ENCODE measurements at places on chromosomes 7 and 10.
A peak's percentile ranks its signal among the peaks of the same experiment; 100 is the strongest.

GRCh38 chr7:144821067-144821466, 14.8 kb downstream of the TPK1 start:
- DNase-seq: no peak

- DNase-seq: no peak
Measured at GRCh38 chr7:84274029-84274638, 79.5 kb upstream of the SEMA3A start.

DNA sequence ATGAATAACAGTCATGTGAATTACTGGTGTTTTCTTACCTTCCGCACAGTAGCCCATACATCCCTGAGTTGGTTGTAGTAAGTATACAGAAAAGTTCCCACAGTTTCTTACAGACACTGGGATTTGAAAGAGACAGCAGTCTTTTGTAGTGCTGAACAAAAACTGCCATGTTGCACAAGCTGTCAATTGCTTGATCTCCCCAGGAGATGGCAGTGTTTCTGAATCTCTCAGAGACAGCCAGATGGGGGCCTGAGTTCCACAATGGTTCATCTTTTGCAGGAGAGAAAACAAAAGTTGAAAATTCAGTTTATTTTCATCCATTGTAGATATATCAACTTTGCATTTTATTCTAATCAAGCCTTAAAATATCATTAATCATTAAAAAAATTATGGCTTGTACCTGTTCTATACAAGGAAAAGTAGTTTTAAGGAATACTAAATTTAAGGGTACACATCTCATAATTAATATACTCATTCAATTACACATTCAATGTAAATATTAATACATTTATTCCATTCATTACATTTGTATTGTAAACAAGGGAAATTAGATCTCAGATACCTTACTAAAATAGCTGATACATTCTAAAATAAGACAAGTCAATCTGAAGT, 14.5 kb downstream of the VWDE start:
- DNase-seq: no peak

GRCh38 chr10:91557651-91558111, 75.2 kb downstream of the PPP1R3C start:
- DNase-seq: no peak

- peak; percentile 93 for DNase-seq
Measured at GRCh38 chr10:119305860-119306513, 98.6 kb downstream of the GRK5 start.

GRCh38 chr7:17554341-17555015, 256.0 kb downstream of the AHR start:
- DNase-seq: no peak

DNA sequence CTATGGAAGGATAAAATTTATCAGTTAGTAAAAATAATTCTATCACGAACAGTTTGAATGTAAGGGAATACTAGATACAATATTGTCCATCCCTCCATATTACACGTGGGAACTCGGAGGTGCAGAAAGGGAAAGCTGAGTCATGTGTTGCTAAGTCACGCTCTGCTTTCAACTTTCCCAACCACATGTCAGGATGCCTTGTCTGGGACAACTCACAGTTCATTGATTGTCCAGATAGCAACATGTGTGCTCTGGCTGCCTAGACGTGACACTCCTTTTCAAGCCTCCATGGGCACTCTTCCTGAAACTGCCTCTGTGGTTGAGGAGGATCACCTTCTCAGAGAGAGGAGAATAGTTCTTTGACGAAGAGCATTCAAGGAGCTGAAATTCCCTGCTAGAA, 808.1 kb downstream of the GRID1 start:
- no peak for DNase-seq

DNA sequence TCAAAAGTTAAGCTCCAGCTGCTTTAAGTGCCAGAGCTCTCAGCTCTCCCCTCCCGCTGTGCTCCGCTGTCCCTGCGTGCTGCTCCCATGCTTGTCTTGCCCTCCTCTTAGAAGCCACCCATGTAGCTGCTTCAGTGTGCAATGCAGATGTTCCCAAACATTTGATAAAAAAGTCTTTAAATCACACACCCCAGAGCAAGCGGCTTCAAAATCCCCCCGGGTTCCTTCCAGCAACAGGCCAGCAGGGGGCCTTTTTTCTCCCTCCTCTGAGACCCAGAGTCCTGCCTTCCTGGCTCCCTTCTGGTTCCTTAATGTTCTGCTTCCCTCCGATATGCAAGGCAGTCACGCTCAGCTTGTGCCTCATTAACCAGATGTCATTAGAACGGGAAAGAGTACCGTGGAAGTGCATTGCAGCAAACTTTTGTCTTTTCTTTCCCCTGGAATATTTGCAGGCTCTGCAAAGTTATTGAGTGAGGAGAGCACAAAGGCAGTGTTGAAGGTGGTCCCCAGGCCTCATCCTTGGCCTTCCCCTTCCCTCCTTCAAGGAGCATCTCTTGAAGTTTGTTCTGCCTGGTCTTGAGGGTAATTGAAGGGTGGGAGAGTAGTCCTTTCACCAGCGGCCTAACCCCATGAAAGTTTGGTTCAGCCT, 25.5 kb downstream of the LDB3 start:
- DNase-seq: no peak

- no peak for DNase-seq
Measured at GRCh38 chr10:30738416-30738815, 108.9 kb upstream of the LYZL2 start.

DNA sequence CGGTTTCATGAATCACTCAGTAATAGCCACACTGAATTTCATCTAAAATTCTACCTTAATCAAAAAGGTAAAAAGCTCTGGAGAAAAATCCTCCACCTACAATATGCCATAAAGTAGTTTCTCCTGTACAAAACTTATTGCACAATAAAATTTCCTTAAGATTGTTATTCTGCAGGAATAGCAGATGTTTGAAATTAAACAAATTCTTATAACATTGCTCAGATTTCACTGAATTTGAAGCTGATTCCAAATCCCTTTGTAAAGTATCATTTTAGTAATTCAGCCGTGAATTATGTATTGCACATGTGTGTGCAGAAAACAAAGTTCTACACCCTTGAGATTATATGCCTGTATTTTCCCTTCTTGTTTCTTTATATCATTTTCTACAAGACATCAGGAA, 123.8 kb downstream of the AMPH start:
- DNase-seq: no peak

- DNase-seq: no peak
Measured at GRCh38 chr10:35493196-35494118, 111.7 kb upstream of the GJD4 start.

GRCh38 chr7:149845257-149845980, 7.2 kb downstream of the ZNF862 start:
- DNase-seq: no peak

DNA sequence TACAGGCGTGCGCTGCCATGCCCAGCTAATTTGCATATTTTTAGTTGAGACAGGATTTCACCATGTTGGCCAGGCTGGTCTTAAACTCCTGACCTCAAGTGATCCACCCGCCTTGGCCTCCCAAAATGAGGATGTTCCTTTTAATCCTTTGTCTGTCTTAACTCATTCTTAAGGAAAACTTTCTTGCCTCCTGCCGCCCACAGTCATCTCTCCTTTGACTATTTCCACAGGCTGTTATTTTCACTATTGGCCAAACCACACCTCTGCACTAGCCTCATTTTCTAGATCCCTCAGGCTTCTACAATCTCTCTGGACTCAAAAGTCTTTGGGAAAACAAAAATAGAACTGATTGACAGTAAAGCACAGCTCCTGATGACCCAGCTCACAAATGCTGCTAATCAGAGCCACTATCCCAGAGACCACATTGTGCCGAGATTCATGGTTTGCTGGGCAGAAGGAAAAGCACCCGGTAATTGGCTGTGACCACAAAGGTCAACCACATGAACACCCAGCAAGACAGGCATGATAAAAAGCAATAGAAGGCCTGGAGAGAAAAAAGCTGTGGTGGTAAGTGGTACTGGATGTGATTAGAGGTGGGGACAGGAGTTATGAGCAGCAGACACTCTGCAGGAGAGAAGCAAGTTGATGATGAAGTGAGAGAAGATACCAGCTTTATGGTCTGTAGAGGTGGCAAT, 44.1 kb upstream of the ZNRF2 start:
- no peak for DNase-seq

DNA sequence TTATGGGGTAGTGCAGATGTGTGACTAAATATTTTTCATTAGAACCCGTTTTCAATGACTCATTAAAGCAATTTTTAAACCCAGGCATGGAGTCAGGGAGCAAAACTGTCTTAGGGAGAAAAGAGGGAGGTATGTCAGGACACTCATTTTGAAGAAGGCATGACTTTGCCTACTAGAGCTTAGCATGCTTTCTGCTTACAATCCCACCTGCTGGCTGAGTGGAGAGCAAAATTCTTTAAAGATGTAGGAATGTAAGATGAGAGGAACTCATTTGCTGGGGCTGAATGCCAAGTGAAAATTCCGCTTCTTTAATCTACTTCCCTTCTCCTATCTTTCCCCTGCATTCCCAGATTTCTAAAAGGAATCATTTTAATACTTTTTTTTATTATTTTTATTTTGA, 232.6 kb downstream of the GALNT17 start:
- no peak for DNase-seq

GRCh38 chr7:2237109-2237602, 4.4 kb upstream of the MAD1L1 start:
- no peak for DNase-seq

GRCh38 chr10:22544325-22545068, 169.9 kb downstream of the PIP4K2A start:
- DNase-seq: no peak

DNA sequence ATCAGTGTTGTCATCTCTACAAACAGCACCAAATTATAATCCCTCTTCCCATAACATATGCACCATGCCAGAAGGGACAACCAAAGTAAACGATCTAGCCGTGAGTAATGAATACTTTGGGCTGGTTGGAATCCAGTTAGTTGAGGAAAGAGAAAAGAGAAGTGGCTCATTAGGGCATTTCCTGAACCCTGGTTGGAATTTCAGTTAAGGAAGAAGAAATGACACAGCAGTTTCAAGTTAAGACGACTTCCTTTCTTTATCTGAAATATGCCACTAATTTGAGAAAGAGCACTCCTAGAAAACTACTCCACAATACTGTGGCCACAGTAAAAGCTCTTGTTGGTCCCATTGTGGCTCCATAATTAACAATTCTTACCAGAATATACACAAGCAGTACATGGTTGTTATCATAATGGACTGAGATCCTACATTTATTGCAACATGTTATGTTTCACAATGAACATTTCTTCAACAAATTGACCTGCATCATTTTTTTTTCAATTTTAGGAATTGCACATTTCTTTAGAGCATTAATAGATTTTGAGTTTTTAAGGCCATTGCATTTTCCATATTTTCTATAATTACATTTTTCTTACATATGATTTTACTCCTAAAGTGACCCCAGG, at the start of gene TFEC:
TSS of gene TFEC (minus strand) at position 113 of the 626 bp plus-strand sequence. CDS start 46,322 bp downstream, outside the sequence.
- no peak for DNase-seq

DNA sequence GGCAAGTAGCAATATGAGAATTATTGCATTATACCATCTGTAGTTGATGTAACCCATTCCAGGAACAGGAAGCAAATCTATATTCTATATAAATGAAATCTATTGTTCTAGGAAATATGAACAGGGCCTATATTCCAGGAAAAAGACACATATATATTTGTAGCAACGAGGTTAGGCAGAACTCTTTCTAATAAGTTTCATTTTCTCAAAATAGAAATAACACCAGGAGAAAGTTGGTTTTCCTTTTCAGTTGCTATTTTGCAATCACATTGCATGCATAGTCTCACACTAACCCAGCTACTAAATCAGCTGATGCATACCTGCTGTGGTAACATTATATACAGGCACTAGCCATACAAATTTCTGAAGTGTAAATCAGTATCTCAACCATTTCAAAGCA, 6.2 kb upstream of the IFIT2 start:
- no peak for DNase-seq

GRCh38 chr10:102261842-102262241, 16.5 kb downstream of the GBF1 start:
- DNase-seq: no peak

DNA sequence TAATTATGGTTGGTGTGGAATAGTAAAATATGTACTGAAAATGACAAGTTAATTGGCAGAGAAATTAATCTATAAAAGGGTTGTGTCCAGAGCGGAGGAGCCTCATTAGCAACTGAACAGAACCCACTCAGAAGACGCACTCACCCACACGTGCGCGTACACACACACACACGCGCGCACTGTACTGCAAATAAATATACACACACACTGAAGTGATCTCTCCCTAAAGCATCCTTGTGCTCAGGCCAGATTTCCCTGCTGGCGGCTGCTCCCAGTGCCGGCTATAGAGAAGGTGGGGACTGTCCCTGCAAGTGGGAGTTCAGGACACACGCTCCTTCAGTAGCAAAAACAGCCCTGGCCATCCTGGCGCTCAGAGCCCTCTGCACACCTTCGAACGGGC, 85.2 kb downstream of the CHST15 start:
- DNase-seq: no peak

DNA sequence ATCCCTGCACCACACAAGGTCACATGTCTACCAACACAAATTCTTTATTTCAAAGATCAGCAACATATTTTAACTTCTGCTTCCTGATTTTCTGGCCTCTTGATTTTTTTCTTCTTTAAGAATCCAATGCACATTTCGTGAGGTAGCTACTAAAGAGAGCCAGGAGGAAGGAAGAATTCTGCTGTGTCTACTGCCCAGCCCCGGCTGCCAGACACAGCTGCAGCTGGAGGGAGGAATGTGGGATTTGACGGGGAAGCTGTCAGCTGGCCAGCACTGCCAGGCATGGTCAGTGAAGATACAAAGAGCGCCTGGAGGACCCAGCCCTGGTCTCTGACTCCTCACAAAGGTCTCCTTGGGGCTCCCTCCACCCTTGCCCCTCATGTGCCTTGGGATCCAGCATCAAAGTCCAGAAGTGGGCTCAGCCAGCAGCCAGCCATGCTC, 6.9 kb upstream of the AOC1 start:
- DNase-seq: no peak

GRCh38 chr7:46160861-46161260, 239.8 kb upstream of the IGFBP3 start:
- no peak for DNase-seq

DNA sequence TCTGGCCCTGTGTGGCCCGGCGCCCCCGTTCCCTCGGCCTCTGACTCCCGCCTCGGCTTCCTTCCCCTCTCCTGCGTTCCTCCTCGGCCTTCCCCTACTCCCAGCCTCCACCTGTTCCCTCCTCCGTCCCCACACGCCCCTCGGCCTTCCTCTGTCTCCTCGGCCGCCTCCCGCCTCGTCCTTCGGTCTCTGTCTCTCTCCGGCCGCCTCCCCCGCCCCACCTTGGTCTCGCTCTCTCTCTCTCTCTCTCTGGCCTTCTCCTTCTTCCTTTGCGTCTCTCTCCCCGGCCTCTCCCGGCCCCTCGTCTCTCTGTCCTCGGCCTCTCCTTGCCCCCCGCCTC, 588 bp downstream of the GET4 start:
- DNase-seq: peak; percentile 51

DNA sequence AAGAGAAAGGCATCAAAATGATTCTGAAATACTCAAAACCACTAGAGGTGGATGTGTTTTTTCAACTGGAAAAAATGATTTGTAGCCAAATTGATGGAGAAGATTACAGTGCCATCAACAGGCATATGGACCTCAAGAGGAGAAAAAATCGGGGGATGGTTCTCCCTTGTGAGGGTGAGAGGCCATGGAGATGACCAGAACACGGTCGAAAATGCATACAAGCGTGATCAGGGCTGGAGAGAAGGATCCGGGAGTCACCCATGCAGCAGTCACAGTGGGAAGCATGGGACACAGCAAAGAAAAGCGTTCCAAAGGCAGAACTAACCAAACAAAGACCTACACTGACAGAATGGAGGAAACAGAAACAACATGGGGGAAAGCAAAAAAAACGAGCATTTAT, 80.3 kb downstream of the SLC37A3 start:
- no peak for DNase-seq

All from SW 1271 (cell line).